Progenitor cell of endocrine pancreas (in vitro differentiated cells): ENCODE measurements at places on chromosomes 2 and 18. TPM values are rescaled to one million over a fixed set of nuclear protein-coding genes. Genes with fewer than 3 reads are reported as not detected.

Gene SOCS6
- total RNA-seq, result 36.3 and 39.0 TPM in 2 replicates

Gene IL36B
- total RNA-seq, result not detected in 2 replicates

DNA sequence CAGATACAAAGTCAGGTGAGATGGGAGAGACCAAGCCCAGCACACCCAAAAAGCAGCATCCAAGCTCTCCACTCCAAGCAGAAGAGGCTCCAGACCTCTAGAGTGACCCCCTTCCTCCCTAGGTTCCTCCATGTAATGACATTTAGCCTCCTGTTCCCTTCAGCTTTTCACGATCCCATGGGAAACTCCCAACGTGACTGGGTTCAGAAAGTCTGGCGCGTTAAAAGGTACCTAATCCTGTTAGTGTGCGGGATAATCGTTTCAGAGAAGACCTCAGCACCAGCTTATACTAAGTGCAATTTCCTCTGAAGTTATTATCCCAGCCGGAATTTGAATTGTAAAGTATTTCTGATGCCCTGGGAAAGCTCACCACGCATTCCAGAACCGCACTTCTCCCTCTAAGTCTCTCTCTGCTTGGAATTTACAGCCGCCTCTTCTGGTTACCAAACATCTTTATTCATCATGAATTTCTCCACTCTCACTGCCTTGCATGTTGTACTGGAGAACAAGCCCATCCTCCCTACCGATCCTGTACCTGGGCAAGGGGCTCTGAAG lies 46.9 kb downstream of the CCBE1 start:
- no peak for DNase-seq

DNA sequence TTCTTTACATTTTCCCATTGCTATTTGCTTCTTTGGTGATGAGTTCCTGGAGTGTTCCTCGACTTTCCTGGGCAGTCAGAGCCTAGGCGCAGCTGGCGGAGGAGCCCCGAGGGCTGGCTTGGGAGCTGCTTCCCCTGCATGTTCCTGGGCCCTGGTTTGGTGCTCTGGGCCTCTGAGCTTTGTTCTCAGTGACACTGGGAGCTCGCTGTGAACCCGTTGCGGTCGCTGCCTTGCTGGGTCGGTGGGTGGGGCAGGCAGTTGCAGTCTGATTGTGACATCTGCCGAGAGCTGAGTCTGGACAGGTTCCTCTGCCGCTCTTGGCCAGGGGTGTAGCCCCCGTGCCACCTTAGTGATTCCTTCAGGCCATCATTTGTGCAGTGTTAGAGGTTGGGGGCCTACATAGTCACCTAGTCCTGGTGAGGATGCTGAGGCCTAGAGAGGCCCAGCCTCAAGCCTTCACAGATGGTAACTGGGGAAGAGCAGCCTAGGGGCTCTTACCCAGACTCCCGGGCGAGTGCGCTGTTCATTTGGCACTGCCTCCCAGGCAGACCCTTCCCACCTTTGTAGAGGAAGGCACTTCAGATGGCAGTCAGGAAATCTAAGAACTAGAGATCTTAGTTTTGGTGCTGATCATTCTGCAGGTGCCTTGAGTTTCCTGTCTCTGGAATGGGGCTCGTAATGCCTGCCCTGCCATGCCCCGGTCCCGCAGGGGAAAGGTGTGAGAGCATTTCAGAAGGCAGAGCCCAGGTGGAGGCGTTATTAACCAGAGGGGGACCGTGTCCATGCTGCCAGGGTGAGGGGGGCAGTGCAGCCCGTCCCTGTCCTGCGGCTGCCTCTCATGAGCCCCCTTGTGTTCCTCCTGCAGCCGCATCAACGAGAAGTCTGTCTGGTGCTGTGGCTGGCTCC lies 8.4 kb downstream of the ASB1 start:
- no peak for DNase-seq

DNA sequence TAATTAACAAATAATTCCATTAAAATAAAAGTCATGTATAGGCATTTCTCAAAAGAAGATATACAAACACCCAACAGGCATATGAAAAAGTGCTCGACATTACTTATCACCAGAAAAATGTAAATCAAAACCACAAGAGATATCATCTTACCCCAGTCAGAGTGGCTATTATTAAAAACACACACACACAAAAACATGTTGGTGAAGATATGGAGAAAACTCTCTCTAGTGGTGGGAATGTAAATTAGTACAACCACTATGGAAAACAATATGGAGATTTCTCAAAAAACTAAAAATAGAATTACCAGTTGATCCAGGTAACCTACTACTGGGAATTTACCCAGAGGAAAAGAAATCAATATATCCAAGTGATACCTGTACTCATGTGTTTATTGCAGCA lies 966.3 kb upstream of the POU3F3 start:
- no peak for DNase-seq

DNA sequence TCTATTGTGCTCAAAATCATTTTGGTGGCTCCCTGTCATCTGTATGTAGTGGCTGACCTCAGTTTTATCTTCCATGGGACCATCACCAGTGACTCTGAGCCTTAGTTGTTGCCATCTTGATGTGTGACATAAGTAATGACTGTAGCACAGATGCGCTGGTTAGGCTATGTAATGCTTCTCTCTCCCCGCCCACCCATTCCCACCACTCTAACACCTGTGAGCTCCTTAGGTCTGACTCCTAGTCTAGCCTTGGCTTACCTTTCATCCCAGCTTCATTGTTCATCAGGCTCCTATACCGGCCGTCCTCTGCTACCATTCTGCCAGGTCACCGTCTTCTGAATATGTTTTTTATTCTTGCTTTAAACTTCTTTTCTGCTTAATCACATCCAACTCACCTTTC lies 17.2 kb downstream of the MYO1B start:
- DNase-seq, result no peak

DNA sequence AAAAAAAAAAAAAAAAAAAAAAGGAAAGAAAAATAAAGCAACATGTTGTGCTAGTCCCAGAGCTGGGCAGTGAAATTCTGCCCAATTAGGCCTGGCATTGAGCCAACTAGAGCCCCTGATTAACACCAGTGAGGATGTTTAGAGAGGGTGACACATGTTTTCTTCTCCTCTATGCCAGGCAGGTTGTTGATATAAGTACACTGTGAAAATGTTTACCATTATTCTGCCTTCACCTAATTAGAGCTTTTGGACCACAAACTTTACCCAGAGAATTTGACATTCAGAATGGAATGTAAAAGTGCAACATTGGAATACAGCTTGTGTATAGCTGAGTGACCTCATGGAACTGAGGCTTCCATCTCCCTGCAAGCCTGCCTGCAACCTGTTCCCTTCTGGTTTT lies 95.9 kb upstream of the MSH2 start:
- no peak for DNase-seq

Gene TNFRSF11A
- total RNA-seq, result 0.43 and 0.64 TPM in 2 replicates

- no peak for DNase-seq
Observed at GRCh38 chr2:224173210-224173609, 134.1 kb upstream of the SERPINE2 start.

- DNase-seq, result no peak
Observed at GRCh38 chr2:27378096-27378808, 2.3 kb downstream of the ZNF513 start.

Gene NEMP2
- total RNA-seq, result 10.2 and 13.9 TPM in 2 replicates

Gene SPOPL
- 29.7 and 33.0 TPM in 2 replicates for total RNA-seq

DNA sequence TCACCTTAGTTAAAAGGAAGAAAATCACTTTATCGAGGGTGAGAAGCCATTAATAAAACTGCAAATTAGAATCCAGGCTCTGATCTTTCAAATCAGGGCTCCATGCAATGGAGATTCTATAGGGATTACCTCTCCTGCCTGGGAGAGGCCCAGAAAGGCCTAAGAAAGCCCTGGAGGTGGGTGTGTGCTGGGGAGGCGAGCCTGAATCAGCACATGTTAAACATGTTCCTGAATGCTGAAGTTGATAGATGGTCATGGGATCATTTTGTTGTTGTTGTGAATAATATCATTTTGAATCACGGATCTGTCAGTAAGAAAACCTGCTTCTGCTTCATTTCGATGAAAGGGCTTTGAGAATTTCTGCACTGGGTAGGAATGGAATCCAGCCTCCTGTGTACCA lies 254.3 kb downstream of the ACKR3 start:
- DNase-seq, result no peak

DNA sequence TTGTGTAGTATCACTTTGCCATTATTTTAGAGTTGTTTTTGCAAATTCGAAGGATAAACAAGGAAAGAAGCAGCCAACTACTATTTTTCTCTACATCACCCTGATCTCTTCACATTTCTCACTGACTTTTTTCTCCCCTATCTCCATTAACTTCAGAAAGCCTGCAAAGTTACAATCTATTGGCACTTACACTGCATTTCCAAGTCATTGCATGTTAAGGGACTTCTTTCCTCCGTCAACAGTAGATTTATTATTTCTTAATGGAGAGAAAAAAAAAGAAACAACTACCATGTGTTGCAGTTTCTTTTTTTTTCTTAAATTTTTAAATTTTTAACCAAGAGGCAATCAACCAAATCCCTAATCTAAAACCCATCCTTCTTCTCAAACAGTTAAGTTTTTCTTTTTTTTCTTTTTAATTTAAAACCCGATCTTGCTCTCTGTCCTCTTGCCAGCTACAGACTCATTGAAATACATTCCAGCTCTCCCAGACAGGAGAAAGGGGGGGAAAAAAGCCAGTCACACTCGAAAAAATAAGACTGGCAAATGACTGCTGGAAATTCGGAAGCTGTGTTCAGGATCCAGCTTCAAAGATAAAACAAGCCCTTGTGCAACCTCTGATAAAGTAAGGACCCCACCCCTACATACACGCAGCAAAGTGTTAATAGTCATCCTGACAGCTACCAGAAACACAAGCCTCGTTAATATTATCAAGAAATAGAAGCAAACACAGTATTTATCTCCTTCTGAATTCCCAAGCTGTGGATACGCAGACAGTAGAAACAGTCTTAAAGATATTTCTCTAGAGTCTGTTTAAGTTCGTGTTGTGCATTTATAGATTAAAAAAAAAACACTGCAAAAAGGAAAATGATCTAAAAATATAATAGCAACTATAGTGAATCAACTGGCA lies 1.3 kb downstream of the LRRTM4 start:
- DNase-seq, result no peak

Gene EPG5
- total RNA-seq, result 35.3 and 38.3 TPM in 2 replicates

- DNase-seq, result no peak
Observed at GRCh38 chr18:46343931-46344372, 239.8 kb downstream of the HAUS1 start.

DNA sequence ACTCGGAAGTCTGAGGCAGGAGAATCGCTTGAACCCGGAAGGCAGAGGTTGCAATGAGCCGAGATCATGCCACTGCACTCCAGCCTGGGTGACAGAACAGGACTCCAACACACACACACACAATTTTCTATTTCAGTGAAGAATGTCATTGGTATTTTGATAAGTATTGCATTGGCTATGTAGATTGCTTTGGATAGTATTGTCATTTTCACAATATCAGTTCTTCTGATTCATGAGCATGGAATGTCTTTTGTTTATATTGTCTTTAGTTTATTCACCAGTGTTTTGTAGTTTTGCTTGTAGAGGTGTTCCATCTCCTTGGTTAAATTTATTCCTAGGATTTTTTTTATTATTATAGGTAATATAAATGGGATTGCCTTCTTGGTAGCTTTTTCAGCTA lies 693.4 kb upstream of the SYT4 start:
- DNase-seq, result no peak

DNA sequence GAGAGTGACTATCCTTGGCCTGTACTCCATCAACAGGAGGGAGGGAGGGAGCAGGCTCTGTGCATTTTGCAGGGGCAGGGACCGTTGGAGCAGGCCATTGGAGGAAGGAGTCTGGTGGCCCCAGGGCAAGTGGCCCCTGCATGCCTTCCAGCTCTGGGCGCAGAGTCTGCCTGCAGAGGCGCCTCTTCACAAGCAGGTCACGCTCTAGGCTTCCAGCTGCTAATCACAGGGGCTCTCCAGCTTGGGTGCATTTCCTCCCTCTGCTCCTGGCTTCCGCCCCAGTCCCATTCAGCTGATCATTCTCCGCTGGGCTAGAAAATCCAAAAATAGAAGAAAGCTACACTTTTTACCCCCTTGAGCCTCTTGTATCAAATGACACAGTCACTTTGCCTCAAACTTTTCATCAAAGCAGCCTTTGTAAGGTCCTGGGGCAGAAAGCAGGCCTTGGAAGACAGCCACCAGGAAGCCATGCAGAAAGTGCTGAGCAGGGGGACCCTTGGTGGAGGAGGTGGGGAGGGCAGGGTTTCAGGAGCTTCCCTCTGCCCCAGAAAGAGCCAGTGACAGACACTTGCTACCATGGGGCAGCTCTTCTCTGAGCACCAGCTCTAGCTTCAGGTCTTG lies 11.3 kb downstream of the TMEM247 start:
- DNase-seq, result no peak

- DNase-seq, result no peak
Observed at GRCh38 chr2:71282493-71282892, 49.1 kb upstream of the ZNF638 start.

DNA sequence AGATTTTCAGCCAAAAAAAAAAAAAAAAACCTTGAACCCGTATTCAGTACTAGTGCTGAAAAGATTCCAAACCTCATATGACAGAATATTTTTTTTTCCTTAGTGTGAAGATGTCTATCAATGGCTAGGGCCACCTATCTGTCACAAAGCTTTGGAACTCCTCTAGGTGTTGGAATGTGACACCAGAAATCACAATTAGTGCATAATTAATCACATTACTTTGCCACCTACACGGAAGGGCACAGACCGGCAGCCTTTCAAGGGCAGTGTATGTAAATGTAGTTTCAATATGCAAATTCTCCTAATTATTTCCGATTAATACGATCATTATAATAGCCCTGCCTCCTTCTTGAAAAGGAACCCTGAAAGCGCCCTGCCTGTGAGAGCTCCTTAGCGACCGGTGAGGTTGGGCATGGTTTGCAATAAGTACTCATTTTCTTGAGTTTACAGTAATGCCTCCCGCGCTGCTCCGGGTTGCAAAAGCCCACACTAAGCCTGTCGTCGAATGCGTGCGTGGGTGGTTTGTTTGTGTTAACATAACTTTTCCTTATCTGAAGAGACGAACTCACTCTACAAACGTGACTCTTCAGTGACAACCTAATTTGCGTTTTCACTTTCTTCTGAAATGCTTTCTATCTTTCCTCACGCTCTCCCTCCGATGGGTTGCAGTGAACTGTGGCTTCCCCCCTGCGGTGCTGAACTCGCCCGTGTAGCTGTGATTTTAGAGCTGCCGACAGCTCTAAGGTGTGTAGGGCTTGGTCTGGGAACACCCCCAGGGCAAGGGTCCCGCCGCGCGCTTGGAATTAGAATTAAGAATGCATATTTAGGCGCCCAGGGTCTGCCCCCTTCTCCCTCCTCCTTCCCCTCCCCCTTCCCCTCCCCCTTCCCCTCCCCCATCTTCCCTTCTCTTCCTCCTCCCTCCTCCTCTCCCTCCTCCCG lies 765 bp upstream of the ID2 start:
- DNase-seq, result peak; percentile 58
